ENCODE measurements at places on chromosomes 1 and 21.

DNA sequence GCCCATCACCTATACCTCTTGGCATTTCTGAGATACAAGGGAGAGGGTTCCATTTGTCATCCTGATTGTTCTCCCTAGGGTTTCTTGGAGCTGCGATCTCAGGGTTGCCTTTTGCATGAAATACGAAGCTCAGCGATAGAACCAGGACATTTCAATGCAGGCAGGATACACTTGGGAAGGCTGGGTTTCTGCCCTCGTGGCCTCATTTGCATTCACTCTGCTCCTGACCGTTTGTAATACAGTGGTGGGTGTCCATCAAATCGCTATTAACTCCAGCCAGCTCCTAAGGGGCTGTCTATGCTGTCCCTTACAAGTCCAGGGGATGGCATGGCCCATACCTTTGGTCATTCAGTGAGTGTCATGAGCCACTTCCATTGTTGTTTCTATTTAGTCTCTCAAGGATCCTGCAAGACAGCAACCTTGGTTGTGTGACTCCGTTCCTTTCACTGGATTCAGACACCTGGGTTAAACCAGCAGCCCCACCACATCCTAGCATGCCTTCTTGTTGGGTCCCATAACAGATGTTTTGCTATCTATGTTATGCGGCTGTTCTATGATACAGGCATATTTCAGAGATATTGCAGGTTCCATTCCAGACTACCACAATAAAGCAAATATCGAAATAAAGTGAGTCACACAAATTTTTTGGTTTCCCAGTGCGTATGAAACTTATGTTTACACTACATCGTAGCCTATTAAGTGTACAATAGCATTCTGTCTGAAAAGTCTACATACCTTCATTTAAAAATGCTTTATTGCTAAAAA lies 18.3 kb downstream of the KAZN start:
- no peak for DNase-seq

DNA sequence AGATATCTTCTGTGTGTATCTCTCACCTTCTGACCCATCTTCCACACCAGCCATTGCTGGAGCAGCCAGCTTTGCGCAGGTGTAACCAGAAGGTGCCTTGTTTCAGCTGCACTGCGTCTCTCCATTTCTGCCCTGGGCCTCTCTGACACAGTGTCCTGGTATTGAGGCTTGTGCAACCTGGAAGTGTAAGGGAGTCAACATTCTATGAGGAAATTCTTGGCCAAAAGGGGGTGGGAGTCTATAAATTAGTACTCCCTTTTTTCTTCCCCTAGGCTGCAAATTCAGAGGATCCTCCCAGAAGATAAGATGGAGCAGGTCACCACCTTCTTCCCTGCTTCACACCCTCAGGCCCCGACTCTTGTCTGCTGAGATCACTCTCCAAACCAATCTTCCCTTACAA lies 109.1 kb downstream of the MRPS6 start:
- DNase-seq, result no peak

- no peak for DNase-seq
Observed at GRCh38 chr1:227038401-227038800, 98.3 kb downstream of the COQ8A start.

DNA sequence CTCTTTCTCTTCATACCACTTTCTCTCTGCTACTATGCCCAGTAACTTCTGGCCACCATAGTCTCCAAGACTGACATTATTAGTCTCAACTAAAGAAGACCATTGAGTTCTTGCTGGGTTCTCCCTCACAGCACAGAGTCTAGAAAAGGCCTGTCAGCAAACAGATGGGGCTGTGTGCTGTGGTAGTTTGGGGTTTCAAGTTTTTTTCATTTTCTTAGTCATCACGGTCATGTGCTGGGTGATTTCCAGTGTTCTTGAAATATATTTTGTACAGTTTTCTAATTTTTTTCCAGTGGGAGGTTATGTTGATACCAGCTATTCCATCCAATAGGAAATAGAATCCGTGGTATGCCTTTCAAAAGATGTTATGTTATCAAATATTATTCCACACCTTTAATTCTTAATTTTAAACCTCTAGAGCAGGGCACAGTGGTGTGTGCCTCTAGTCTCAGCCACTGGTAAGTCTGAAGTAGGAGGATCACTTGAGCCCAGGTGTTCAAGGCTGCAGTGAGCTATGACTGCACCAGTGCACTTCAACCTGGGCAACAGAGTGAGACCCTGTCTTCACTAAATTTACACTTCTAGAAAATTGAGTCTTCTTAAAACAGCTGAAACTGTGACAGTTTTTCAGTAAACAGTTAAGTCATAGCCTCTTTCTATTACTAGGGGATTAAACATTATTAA lies 8.3 kb downstream of the CFHR2 start:
- DNase-seq, result no peak

GRCh38 chr1:19645411-19646251 lies 1.5 kb downstream of the NBL1 start:
- no peak for DNase-seq
